ENCODE measurements at places on chromosomes 1 and 21.

DNA sequence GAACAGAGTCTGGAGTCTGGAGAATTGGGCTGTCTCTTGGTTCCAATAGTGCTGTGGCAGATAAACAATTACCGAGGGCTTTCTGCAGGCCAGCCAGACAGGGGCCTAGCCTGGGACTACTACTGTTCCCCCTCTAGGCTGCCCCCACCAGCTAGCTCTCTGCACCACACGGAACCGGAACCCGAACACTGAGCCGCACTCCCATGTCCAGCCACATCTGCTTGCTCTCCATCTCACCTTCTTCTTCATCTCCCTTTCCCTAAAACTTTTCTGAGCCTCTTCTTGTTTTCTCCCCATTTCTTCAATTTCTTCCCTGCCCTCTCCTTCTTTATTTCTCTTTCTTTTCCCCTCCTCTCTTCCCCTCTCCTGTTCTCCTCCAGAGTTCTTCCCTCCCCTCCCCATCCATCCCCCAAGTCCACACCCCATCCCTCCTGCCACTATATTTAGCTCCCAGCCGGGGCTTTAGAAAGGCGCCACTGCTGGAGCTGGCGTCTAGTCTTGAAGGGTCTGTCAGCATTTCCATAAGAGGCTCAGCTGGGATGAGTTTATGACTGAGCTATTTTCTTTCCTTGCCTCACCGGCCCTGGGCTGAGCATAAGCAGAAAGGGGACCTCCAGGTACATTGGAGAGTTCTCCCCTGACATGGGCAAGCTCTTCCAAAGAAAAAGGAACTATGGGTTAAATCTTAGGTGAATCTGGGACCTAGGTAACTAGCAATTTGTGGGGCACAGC lies 25.7 kb upstream of the ATP2B4 start:
- DNase-seq, result no peak

- DNase-seq, result no peak
These were observed 32.5 kb downstream of the THAP3 start for GRCh38 chr1:6657138-6657537.

GRCh38 chr1:56229186-56229585 lies 350.2 kb downstream of the PLPP3 start:
- DNase-seq, result no peak

DNA sequence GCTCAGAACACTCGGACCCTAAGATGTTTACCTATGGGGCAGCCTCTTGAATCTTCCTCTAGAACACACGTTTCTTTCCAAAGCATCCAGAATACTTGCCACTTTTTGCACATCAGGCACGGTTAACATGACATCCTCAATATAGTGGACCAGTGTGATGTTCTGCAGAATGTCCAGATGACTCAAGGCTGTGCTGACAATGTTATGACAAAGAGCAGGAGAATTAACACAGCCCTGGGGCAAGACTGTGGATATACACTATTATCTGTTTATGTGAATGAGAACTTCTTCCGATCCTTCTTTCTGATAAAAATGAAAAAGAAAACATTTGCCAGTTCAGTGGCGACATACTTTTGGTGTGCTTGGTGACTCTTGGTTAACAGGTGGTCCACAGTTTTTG lies 154.3 kb downstream of the PDE4B start:
- DNase-seq, result no peak

DNA sequence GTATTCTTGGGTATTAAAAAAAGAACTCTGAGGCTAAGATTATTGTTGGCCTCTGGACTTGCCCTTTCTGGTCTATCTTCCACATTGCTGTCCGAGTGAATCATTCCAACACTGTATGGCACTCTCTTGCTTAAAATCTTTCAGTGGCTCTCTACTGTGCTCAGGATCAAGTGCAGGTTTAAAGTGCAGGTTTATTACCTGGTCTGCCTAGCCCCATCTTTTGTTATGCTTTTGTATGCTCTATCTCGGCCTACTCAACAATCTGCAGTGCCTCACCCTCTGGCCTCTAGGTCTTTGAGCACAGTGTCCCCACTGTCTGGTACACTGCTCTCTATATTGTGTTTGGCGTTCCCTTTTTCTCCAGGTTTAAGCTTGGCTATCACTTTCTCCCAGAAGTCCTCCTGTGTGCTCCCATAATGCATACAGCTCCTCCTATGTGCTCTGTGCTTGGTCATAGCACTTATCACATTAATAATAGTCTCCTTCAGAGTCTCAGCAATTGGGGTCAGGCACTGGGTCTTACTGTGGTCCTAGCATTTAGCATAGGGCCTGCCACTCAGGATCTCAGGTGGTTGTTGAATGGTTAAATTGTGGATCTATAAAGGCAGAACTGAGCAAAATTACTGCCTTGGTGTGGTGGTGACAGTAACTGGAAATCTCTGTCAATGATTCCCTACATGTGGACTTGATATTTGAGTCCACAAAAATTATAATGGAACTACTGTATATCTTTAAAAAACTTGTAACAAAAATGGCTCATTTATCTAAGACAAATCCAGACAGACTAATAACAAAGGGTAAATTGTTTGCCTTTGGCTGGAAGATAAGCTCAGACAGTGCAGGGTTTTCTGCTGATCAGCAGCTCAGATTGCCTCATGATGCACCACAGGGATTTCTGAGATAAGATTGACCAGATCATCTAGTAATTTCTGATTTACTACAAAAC lies 10.6 kb upstream of the LDLRAD1 start:
- DNase-seq, result no peak

- DNase-seq, result no peak
These were observed 113.0 kb upstream of the SLC25A33 start for GRCh38 chr1:9426291-9426711.

GRCh38 chr1:39833121-39833520 lies 44.5 kb upstream of the BMP8B start:
- DNase-seq, result no peak

GRCh38 chr21:28148400-28149064 lies 844.1 kb downstream of the LTN1 start:
- no peak for DNase-seq

GRCh38 chr1:107954126-107954525 lies 10.9 kb downstream of the VAV3 start:
- no peak for DNase-seq

DNA sequence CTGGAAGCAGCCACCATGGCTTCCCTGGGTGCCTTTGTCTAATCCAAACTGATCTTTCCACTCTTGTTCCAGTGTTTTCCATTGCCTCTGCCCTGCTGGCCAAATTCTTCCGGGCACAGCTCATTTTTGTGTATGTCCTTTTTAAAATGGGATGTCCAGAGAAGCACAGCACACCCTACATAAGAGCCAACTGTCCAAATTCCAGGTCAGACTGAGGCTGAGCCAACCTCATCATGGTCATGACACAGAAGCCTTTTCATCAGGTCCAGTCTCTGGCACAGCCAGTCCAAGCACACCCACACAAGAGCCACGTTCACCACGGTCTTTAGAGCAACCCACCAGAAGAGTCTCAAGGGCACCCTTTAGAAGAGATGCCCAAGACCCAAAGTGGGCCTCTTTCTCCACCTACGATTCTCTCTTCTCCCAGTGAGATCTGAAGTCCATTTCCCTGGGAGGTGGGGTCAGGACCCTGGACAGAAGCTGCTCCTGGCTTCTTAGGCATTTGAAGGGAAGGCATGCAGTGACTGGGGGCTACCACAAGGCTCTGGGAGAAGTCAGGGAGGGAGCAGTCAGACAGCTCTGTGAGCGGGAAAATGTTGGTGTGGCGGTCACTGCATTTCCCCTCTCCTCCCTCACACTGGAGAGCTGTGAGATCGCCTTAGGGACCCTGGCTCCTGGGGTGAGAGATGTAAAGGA lies 53.2 kb downstream of the SYT2 start:
- peak; percentile 86 for DNase-seq

- DNase-seq, result no peak
These were observed 176.5 kb downstream of the HIVEP3 start for GRCh38 chr1:41742219-41742618.

DNA sequence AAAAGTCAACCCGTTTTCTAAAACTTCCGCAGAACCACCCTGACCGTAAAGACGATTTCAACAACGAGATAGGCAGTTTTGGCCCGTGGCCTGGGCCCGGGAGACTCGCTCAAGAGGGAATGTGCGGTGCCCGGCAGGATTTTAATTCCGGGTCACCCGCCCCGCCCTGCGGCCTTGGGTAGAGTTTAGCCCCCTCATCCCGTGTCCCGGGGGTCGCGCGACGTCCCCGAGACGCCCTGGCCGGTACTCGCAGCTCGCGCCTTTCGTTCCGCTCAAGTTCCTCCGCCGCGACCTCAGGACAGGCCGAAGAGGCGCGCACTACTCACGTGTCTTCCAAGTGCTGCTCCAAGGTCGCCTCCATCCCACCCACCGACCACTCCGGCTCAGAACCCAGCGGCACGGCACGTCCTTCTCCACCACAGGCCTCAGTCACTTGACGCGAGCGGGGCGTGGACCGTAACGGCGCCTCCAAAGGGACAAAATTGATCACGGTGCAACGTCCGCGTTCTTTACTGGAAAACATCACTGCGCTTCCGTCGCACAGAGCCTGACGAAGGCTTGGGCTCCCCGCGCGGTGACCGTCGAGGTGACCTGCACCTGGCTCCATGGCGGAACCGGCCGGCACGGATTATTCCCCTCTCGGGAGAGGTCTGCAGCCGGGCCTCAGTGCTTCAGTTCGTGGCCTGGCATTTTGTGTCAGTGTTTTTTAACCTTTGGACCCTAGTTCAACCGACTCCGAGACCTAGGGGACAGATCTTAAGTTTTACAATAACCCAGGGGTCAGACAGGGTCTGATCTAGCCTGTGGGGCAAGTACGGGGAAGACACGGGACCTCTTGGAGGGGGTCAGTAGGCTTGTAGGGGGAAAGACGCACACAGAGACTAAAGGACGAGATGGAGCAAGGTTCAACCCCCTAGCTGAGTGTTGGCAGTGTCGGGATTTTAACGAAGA lies at the start of gene LAMTOR5:
LAMTOR5 (minus strand) TSS at position 435 of the 951 bp plus-strand sequence; CDS start at position 361, 74 bp downstream.
- DNase-seq, result peak; percentile 86

- DNase-seq, result no peak
These were observed 26.7 kb downstream of the HMGN2 start for GRCh38 chr1:26498894-26499293.

DNA sequence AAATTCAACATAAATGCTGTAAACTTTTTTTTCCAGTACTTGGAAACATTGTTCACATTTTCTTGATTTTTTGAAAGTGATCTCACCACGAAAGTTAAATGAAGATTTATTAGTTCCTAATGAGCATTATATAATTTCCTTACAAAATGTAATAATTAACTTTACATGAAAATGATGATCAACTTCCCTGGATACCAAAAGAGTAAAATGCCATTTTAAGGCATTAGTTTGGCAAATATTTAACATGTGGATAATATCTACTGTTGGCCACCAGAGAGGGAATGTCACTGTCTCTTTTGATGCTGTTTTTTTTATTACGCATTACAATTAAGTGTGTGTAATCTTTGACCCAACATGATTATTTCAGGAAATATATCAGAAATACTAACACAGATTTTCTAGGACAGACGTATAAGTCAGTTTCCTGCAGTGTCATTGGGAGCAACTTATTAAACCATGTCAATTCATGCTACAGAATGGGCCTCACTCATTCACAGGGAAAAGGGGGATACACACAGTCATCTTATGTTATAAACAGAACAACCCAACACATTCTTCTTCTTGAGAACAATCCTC lies 903.9 kb upstream of the ADGRL2 start:
- DNase-seq, result no peak

DNA sequence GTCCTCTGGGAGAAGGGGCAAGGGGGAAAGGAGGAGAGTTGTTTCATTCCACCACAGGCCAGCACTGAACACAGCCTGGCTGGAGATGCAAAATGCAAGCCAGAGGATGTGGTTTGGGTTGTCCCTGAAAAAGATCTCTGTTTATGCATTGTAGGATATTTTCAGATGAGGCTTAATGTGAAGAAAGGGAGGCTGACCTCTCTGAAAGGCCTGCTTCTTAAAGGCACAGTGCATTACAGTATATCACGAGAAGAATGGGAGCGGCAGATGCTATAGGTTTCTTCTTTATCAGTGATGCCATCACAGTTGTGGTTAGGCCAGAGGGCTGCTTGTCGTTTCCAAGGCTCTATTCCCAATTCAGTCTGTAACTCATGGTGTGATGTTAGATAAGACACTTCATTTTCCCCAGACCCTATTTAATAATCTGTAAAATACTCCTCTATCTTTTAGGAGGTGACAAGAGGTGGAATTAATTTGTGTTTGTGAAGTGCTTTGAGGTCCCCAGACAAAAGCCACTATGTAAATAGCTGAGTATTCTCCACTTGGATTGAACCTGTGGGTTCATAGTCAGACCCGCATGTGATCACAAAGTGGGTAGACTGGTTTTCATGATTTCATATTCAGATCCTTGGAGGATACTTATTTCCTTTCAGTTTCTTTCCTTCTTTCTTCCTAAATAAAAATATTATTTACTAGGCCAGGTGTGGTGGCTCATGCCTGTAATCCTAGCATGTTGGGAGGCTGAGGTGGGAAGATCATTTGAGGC lies 76.5 kb upstream of the WDR26 start:
- DNase-seq, result no peak

DNA sequence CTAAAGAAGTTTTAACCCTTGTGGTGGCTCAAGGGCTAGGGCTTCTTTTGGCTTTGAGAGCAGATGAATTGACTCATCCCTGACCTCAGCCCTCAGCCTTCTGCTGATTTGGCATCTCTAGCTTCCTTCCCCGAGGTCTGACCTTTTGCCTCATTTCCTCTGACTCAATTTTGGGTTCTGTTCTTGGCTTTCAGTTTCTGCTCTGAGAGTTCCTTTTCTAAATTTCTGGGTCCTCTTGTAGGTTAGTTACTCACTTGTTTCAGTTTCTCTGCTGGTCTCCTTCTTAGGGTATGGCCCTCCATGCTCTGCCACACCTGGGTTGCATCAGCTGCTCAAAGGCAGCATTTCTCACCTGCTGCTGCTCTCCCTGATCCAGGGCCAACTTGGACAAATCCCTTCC lies 19.4 kb downstream of the PDE4B start:
- no peak for DNase-seq

DNA sequence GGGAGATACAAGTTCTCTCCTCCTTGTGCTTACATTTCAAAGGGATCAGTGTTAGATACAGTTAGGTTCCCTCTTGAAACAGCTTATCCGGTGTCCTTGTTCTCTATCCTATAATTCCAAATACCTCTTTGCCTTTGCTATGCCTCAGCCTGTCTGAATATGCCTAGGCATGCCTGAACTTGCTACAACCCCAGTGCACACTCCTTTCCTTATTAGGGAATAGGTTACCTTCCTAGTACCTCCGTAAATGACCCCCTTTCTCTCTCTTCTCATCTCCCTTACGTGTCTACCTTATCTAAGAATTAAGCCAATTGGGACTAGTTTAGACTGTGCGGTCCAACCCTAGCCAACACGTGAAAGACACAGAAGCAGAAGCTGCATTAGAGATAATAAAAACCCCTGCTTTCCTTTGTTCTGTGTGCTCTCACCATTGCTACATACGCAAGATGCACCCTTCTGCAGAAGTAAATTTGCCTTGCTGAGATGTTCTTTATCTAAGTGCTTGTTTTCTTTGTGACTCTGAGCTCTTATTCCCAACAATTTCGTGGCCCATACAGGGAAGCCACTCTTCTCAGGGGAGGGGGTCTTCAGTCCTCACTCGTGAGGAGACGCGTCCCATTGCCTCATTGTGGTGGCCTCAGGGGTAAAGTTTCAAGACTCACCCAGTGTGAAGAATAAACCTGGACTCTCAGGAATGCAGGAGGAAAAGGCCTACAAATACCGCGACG lies 802.1 kb downstream of the PLA2G4A start:
- DNase-seq, result no peak

- no peak for DNase-seq
These were observed 36.8 kb upstream of the PPP1R15B start for GRCh38 chr1:204448344-204448964.

- no peak for DNase-seq
These were observed 204.0 kb upstream of the NFIA start for GRCh38 chr1:60878323-60878722.

GRCh38 chr1:6870571-6870970 lies 85.3 kb downstream of the CAMTA1 start:
- no peak for DNase-seq

Data from ecto neural progenitor cell (in vitro differentiated cells).